ENCODE measurements at places on chromosomes 1 and 21.

DNA sequence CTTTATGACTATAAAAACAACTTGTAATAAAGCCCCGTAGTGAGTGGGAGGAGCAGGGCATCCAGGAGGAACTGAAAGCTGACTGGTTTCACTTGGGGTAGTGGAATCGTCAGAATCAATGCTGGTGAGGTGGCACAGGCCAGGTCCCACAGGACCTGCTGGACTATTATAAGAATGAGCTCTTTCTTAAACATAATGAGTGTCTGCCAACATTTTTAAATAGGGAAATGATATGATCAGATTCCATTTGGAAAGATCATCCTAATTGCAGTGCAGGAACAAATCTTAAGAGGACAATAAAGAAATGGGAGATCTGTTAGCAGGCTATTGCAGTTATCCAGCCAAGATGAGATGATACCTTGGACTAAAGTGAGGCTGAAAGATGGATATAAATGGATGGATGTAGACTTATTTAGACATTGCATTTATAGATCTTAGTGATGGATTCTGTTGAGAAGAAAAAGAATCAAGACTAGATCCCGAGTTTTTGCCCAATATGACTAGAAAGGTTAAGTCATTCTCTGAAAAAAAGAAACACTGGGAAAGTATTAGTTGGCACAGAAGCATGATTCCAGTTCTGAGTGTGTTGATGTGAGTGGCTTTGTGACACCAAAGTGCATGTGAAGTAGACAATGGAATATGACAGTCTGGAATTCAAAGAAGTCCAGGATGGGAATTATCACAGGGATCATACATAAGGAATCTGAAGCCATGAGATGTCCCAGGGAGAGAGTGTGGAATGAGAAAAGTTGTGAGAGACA is 153.3 kb upstream of the SGIP1 start:
- DNase-seq: no peak

GRCh38 chr1:164601399-164602100 is 42.6 kb downstream of the PBX1 start:
- no peak for DNase-seq

- no peak for DNase-seq
These were observed 102.0 kb upstream of the VANGL1 start for GRCh38 chr1:115539736-115540135.

- DNase-seq: no peak
These were observed 19.8 kb downstream of the SELP start for GRCh38 chr1:169610108-169610507.

GRCh38 chr1:98048244-98048643 is 127.4 kb upstream of the DPYD start:
- no peak for DNase-seq

DNA sequence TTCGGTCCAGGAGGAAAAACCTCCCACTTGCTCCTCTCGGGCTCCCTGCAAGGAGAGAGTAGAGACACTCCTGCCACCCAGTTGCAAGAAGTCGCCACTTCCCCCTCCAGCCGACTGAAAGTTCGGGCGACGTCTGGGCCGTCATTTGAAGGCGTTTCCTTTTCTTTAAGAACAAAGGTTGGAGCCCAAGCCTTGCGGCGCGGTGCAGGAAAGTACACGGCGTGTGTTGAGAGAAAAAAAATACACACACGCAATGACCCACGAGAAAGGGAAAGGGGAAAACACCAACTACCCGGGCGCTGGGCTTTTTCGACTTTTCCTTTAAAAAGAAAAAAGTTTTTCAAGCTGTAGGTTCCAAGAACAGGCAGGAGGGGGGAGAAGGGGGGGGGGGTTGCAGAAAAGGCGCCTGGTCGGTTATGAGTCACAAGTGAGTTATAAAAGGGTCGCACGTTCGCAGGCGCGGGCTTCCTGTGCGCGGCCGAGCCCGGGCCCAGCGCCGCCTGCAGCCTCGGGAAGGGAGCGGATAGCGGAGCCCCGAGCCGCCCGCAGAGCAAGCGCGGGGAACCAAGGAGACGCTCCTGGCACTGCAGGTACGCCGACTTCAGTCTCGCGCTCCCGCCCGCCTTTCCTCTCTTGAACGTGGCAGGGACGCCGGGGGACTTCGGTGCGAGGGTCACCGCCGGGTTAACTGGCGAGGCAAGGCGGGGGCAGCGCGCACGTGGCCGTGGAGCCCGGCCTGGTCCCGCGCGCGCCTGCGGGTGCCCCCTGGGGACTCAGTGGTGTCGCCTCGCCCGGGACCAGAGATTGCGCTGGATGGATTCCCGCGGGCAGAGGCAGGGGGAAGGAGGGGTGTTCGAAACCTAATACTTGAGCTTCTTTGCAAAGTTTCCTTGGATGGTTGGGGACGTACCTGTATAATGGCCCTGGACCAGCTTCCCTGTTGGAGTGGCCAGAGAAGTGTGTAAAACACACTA is 45.3 kb downstream of the MRPL39 start:
- peak; percentile 32 for DNase-seq

- no peak for DNase-seq
These were observed 7.7 kb downstream of the KRTAP19-8 start for GRCh38 chr21:31030367-31031106.

GRCh38 chr1:24226749-24227148 is 39.7 kb upstream of the IFNLR1 start:
- no peak for DNase-seq

DNA sequence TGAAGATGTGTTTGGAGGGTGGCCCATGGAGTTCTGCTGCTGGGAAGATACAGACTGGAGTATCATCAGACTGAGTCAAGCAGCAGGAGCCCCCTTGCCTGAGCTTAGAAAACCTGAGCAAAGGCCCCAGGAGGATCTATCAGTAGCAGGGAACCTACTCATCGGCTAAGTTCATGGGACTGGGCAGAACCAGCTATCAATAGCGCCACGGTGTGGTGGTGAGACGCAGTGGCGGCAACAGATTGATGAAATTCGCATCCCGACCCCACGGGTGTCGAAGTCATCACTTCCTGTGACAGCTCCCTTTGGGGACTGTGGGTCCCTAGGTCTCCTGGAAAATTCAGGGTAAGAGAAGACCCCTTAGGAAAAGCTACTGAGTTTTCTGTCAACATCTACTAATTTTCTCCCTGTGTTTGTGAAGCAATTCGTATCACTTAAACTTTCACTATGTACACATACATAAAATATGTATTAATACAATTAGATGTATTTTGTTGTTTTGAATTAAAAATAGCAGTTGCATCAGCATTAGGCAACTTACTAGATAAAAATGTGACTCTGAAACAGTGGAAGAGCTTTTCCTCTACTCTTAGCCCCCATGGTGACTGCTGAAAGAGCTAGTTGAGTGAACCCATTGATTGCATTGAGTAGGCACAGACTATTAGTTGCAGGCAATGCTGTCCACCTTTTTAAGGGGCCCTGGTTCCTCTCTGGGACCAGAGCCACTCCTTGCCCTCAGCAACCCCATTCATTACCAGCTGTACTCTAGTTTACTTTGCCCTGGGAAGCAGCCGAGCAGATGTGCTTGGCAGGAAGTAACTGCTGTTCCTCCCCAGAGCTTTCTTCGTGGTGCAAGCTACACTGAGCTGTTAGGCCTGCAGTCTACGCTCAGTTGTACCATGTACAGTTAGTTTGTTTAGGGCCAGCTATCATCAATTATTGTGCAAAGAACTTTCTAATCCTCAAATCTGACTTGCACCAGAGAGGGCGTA is 7.3 kb upstream of the CACNA1S start:
- no peak for DNase-seq

- no peak for DNase-seq
These were observed 4.6 kb upstream of the RAB4A start for GRCh38 chr1:229266274-229266673.

- no peak for DNase-seq
These were observed 6.3 kb downstream of the BTG2 start for GRCh38 chr1:203311368-203312301.

DNA sequence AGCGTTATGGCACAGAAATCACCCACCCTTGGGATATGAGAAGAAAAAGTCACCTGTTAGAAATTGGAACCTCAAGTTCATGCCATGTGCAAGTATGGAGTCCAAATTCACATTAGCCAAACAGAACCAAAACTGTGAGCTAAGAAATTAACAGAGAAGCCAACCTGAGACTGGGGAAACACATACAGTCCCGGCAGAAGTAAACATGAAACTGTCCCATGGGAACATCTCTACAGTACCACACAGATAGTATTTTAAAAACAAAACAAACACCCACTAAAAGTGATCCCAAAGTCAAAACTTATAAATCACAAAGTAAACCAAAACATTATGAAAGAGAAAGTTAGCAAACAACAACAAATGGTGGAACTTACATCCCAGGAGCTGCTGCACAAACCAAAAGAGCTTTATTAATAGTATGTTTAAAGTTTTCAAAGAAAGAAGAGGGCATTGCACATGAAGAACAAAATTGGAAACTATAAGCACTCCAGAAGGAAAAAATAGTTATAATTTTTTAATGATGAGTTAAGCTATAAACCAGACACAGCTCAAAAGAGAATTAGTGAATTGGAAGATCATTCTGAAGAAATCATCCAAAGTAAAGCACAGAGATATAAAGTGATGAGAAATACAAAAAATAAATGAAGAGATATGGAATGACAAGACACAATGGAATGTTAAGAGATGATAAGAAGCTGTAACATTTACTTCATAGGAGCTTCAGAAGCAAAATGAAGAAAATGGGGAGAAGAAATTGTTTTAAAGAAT is 83.5 kb upstream of the COA6 start:
- no peak for DNase-seq

DNA sequence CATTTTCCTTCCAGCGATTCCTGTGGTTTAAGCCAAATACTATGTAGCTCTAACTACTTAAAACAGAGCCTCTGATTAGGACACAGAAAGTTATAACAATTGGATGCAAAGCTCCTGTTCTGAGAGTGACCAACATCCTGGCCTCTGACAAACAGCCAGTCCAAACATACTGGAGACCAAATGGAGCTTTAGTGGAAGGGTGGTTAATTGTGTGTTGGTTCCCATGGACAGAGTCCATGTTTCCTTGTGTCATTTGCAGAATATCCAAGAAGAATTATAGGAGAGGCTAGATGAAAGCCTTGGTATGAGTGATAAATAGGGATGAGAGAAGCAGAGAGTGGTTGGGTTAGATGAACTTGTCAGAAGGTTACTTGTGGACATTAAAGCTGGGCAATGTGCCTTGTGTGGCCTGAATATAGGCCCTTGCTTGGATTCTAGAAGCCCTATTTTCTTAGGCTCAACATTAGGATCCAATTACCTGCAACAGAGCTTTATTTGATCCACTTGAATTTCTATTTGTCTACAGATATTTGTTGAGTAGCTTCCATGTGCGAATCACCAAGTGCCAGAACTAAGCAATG is 180.5 kb upstream of the GORAB start:
- DNase-seq: no peak

DNA sequence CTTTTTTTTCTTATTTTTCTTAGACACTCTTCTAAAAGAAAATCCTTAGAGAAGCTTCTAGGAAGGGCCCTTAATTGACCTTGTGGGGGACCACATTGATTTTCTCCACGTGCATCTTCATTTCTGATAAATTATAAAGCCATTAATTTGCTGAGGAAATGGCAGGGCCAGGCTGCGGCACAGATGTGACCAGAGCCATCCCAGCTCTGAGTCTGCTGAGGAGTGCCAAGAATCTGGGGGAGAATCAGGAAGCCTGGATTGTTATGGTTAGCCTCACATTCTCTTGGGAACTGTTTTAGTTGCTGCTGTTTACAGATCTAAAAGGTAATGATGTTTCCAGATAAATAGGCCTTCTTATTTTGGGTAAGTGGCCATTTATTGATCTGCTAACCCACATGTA is 16.2 kb downstream of the PROX1 start:
- DNase-seq: no peak

DNA sequence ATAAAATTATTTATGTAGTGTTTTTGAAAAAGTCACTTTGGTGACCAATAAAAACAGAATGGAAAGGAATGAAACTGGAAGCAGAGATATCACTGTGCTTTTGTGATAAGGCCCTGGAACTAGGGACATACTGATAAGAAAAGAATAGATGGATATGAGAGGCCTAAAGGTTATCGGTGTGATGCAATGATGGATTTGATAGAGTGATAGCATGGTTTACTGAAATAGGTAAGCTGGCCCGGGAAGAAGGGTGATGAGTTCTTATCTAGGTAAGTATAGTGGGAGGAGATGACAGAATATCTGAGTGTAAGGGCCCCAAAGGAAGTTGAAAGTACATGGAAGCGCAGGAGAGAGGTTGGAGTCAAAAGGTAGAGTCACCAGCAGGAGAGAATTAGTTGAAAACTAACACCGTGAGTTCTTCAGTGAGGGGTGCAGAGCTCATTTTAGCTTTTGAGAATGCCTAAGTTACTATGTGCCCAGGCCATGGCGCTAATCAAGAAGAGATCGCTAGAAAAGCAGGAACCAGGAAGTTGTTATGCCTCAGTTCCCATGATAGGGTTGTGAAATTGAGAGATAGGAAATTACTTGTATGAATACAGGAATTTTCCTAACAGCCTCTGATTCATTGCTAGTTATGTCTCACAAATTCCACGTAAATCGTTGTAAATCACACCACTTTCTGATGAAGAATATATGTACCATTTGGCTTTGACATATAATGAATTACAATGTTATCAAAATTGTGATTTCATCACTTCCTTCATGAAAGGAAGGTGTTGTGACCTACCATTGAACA is 115.3 kb downstream of the PLA2G4A start:
- no peak for DNase-seq

- DNase-seq: no peak
These were observed 88.1 kb upstream of the RUNX3 start for GRCh38 chr1:25018110-25018735.

GRCh38 chr1:65409314-65409713 is 11.2 kb upstream of the LEPR start:
- DNase-seq: no peak

- no peak for DNase-seq
These were observed 117.4 kb upstream of the ATP1A1 start for GRCh38 chr1:116255486-116256285.

DNA sequence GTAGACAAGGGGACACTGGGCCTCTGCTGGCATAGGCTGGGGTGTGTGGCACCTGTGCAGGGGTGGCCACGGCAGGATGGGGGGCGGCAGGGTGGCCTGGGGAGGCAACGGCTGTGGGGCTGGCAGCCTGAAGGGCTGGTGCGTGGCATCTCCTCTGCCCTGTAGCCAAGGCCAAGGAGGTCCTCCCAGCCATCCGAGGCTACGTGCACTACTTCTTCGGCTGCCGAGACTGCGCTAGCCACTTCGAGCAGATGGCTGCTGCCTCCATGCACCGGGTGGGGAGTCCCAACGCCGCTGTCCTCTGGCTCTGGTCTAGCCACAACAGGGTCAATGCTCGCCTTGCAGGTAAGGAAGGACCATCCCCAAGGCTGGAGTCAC is 36.0 kb upstream of the LHX4 start:
- no peak for DNase-seq

DNA sequence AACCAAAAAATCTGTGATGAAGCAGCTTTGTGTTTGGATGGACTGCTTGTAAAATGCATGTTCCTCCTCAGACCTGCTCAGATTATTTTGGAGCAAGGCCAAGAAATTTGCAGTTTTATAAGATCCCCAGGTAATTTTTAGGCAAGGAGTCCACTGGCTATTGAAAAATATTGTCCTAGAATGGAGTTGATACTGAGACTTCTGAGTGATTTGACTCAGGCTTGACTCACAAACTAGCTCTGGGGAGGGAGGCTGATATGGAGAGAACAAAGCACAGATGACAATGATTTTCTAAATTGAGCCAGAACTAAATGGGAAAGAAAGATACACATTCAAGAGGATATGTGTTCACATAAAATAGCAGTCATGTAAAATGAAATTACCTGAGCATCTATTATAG is 36.7 kb downstream of the AGL start:
- DNase-seq: no peak

GRCh38 chr21:29475329-29475728 is 176.6 kb downstream of the BACH1 start:
- DNase-seq: no peak

- no peak for DNase-seq
These were observed 116.9 kb upstream of the KCNK1 start for GRCh38 chr1:233496993-233497392.

- no peak for DNase-seq
These were observed 60.9 kb downstream of the LHX4 start for GRCh38 chr1:180291004-180291403.
